ENCODE measurements at places on chromosomes 6 and 20.

GRCh38 chr6:34317882-34318498, 69.2 kb upstream of the SMIM29 start:
- DNase-seq = no peak

- DNase-seq = no peak
Observed at GRCh38 chr6:147226163-147226724, 22.0 kb downstream of the STXBP5 start.

DNA sequence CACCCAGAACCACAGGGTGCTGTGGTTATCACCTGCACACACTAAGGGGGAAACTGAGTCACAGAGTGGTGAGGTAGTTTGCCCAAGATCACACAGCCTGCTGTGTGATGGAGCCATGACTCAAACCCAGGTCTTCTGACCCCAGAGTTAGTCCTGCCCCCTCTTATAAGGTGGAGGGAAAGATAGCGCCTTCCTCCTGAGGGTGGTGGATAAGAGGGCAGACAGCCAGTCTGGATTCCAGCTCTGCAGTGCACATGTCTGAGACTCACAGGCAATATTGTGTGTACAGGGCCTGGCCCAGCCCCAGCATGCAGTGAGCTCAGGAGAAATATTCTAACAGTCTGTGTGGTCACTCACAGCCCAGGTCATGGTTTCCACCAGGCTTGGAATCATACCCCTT, 393.7 kb downstream of the CDH4 start:
- DNase-seq = no peak

GRCh38 chr6:29745386-29745785, 22.2 kb downstream of the HLA-F start:
- no peak for DNase-seq

DNA sequence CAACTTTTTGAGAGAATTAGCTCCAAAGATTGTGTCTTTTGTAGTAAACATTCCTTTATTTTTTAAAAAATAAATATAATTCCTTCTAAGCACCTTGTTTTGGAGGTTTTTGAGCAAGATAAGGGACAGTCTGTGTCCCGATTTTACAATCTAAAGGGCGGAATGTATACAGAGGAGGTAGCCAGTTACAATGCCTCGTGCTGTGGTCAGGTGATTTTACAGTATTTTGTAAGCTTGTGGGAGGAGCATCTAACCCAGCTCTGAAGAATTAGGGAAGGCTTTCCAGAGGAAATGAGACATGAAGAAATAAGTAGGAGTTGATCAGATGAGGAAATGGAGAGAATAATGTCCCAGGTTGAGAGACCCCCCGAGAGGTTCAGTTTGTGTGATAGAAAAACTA, 1.3 kb downstream of the HINT3 start:
- DNase-seq = no peak

GRCh38 chr6:135860361-135860760, 8.9 kb downstream of the PDE7B start:
- no peak for DNase-seq

GRCh38 chr6:85923013-85923430, 280.3 kb upstream of the SYNCRIP start:
- no peak for DNase-seq

GRCh38 chr6:13261464-13261994, 66.8 kb downstream of the TBC1D7 start:
- no peak for DNase-seq

DNA sequence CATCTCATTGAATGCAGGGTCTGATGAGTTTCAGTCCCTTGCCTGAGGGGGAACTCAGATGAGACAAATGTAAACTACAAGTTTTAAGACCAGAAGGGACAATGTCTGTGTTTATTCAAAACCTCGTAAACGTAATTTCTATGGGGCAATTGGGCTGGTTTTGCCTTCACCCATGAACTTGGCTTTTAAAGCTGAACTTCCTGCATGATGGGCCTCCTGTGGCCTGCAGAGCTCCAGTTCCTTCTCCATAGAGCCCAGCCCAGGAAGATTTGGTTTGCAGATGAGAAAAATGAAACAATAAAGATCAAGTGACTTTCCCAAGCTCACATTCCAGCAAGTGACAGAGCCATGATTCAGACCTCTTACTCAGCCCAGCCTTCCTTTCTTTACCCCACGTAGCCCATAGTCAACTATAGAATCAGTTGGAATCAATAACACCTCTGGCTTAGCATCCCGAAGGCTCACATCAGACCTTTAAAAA, 612.3 kb downstream of the UTRN start:
- DNase-seq = no peak

DNA sequence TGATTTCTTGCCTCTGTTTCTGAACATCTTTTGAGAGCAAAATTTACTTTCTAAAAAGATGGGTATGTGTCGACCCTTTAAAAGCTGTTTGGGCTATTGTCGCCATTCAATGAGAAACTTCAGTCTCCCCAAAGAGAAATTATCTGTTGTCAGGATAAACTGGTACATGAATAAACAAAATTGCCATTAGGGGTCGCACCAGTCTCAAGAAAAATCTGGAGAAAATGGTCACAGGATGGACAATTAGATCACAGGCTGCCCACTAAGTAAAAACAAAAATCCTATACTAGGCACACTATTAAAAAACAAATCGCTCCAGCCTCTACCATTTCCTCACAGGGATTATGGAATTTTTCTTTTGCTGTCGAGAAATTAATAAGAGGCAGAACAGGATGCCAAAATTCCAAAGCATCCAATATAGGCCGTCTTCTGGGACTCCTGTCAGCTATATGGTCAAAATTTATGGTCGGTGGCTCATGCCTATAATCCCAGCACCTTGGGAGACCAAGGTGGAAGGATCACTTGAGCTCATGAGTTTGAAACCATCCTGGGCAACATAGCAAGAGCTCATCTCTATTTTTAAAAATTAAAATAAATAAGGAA, 5.5 kb upstream of the HLA-E start:
- no peak for DNase-seq

DNA sequence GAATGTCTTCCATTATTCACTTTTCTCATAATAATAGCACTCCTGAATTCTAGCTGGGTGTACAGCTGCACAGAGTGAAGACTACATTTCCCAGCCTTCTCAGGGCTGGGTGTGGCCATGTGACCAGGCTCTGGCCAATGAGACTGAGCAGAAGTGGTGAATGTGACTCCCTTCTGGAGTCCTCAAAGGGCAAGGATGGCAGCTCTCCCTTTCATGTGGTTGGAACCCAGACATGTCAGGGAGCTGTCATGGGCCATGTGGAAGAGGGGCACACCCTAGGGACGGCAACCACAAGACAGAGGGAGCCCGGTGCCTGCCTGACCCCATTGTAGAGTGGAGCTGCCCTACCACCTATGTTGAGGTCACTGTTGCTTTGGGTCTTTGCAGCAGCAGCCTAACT, 312.8 kb upstream of the SULF2 start:
- no peak for DNase-seq

- DNase-seq = no peak
Observed at GRCh38 chr20:46309945-46310344, 1.6 kb upstream of the CDH22 start.

DNA sequence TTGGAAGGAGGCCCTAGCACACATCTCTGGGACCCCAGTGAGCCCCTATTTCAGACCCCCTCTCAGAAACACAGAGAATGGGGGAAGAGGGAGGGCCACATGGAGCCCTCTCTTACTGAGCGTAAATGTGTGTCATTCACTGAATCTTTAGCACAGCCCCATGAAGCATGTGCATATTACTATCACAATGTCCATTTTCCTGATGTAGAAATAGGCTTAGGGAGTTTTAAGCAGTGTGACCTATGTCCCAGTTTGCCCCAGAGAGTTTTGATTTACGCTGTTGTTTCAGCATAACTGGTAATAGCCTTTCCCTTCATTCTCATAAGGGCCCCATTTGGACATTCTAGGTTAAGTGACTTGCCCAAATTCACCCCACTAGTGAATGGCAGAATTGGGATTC, 25.0 kb upstream of the TCP11 start:
- no peak for DNase-seq

DNA sequence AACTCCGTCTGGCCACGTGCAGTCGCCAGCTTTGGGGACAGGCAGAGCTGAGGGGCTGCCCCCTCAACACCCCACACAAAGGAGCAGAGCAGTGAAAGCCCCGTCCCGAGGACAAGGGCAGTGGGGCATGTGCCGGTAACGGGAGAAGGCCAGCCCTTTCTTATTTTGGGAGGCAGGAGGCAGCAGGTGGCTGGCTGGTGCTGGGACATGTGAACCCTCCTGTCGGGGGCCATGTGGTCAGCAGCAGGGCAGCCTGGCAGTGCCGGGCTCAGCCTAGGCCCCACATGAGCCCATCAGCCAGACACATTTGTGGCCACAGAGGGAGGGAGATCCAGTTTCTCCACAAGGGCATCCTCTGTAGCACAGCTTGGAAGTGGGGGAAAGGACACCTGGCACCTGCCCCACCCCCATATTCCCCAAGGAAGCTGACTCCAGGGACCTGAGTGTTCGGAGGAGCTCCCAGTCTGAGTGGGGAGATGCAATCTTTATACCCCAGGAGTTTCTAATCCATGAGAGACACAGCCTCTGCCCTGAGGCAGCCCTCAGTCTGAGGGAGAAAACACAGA, 137.6 kb downstream of the MRPL14 start:
- no peak for DNase-seq

GRCh38 chr20:18225632-18226031, 62.7 kb upstream of the ZNF133 start:
- DNase-seq = no peak

DNA sequence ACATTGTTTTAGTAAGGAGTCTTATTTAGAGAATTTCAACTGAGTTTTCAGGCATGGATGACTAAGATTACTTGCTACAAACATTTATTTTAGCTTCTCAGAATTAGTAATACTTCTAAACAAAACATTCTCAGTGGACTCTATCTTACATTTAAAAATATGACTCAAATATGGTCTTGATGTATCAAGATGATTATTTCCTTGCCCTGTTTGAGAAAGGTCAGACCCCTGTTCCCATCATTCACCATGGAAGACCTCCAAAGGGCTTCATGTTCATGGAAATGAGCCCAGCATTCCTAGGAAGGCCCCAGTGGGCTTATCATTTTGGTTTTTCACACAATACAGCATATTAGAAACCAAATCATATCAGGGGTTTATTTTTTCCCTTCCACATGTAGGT, 24.6 kb upstream of the TRPC4AP start:
- DNase-seq = no peak

Measured in stimulated activated CD8-positive, alpha-beta memory T cell treated with anti-CD3 and anti-CD28 coated beads, Interleukin-7, amount 100 ng/mL, for 4 hours (primary cell).